ENCODE measurements at places on chromosomes 12 and 14.

DNA sequence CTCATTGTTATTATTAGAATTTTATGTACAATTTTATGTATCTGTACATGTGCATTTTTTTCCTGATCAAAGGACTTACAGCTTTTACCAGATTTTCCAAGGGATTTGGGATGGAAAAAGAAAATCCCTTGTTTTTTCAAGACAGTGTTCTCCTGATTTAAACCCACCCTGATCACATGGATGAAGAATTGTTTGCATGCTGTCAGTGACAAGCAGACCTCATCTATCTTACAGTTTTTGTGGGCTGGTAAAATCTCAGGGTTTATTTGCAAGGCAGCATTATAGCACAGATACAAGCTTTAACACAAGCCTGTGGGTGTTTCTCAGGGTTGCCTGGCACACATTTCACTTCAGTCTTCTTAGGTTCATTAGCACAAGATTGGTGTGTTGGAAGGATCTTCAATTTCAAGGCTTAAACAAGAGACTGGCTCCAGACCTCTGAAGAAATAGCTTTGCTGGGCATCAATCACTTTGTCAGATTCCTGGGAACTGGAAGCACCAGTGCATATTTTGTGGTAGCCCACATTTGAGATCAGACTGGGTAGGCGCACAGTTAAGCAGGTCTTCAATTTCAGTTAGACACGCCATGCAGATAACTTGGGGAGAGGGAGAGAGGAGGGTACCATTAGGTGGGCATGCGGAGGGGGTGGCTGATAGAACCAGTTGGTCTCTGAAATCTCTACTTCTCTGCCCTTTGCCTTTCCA is 118.0 kb downstream of the TBX5 start:
- no peak for DNase-seq

- no peak for DNase-seq
These were observed 1.1 kb downstream of the KDM5A start for GRCh38 chr12:388012-388411.

DNA sequence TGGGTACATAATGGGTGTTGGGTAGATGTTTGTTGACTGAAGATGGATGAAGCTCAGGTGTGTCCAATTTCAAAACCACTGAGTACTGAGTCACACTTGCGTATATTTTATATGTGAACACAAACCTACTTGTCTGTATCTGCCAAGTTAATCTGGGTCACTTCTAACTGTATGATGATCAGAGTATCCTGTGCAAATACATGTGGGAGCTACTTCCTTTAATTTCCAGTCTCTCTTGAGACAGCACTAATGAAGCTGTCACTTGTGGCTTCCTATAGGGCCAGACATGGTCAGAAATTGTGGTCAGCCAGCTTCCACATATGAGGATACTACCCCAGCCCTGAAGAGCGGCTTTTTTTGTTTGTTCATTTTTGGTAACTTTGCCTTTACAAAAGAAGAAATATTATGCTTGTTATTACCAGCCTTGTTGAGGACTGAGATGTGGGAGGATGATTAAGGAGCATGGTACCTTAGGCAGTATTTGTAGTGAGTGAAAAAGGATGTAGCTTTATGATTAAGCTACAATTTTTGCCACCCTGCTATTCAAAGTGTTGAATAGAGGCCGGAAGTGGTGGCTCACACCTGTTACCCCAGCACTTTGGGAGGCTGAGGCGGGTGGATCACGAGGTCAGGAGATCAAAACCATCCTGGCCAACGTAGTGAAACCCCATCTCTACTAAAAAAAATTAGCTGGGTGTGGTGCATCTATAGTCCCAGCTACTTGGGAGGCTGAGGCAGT is 32.4 kb downstream of the PLXNC1 start:
- DNase-seq: no peak

GRCh38 chr14:76701981-76702380 is 59.3 kb upstream of the VASH1 start:
- no peak for DNase-seq

GRCh38 chr12:42794806-42795205 is 205.3 kb upstream of the PRICKLE1 start:
- DNase-seq: no peak

Data from H9 (cell line).